ENCODE measurements at places on chromosomes 1 and 21. TPM values are rescaled to one million over a fixed set of nuclear protein-coding genes. Genes with fewer than 3 reads are reported as not detected.

C2CD4D gene
- total RNA-seq = 0.29 TPM

DNA sequence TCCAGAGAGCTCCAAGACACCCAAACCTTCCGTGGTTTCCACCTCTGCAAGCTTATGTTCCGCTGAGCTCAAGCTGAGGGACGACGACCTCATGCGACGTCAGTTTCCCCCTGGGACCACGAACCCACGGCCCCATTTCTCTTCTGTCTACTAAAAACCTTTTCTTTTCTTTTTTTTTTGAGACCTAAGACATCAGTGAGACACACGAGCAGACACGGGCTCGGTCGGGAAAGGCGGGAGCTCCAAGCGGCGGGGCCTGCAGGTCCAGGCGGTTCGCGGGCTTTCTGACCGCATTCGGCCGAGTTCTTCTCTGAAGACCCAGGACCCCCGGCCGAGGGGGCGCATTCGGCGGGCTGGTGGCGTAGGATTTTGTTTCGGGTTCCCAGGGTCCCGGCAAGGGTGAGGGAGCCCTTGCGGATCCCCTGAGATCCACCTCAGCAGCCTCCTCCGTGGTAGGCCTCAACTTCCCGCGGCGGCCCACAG, 402 bp downstream of the C21orf58 start:
- no peak for DNase-seq

- no peak for DNase-seq
These were observed 884 bp upstream of the LRRC8C start for GRCh38 chr1:89631816-89632656.

DNA sequence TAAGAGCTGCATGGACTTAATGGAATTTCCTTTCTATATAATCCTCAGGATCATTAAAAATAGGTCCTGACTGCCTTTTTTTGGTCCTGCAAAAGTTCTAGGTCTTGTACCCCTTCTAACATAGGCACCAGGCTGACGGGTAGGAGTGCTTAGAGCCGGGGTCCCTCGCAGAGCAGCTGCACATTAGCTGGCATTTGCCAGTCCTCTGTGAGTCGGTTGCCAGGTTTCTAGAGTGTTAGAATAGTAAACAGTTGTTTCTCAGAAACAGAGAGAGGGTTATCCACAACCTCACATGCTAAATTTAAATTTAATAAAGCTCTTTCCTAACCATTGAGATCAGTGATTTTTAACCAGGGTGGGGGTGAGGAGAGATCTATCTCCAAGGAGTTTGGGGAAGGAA, 35.4 kb upstream of the HEATR1 start:
- no peak for DNase-seq

RHD gene
- total RNA-seq = not detected

DNA sequence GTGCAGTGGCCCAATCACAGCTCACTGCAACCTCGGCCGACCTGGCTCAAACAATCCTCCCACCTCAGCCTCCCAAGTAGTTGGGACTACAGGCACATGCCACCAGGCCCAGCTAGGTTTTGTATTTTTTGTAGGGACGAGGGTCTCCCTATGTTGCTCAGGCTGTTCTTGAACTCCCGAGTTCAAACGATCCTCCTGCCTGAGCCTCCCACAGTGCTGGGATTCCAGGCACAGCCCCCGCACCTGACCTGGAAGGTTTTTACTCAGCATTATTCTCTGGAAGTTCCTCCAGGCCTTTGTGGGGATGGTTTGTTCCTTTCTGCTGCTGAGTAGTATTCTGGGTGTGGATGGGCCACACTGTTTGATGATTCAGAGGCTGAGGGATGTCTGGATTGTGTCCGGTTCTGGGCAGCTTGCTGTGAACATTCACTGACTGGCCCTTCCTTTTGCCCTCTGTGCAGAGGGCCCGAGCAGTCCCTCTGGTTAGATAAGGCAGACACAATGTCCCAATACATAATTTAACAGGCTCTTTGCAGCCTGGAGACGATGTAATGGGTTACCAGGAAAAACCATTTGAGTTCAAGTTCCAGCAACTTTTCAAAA, 6.0 kb upstream of the TRAPPC10 start:
- no peak for DNase-seq

DNA sequence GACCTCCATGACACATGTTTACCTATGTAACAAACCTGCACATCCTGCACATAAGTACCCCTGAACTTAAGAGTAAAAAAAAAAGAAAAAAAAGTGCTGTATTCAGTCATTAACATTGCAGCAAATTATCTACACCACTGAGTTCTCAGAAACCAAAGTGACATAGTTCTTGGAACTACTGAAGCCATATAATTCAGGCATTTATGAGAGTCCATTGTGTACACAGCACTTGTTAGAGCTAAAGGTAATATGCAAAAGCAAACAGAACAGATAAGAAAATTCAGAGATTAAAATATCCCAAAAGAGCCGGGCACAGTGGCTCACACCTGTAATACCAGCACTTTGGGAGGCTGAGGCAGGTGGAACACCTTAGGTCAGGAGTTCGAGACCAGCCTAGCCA, 38.0 kb downstream of the F5 start:
- DNase-seq = no peak
